ENCODE measurements at places on chromosomes 2 and 18. TPM values are rescaled to one million over a fixed set of nuclear protein-coding genes. Genes with fewer than 3 reads are reported as not detected.

- no peak overlapping the region for H3K27ac ChIP-seq
- H3K27me3 ChIP-seq, result no peaks in the 10 kb centered on the region
- H3K36me3 ChIP-seq, result no peaks in the 10 kb centered on the region
- no peaks in the 10 kb centered on the region for H3K4me1 ChIP-seq
- DNase-seq, result no peak
Observed at GRCh38 chr18:55289775-55290174, 298.2 kb downstream of the TCF4 start.

- DNase-seq, result no peak
- H3K36me3 ChIP-seq, result no peaks in the 10 kb centered on the region
- H3K27ac ChIP-seq, result no peak overlapping the region
- H3K4me3 ChIP-seq, result peak overlapping the region; percentile 41
- peaks cover 40% of the 10 kb centered on the region for H3K27me3 ChIP-seq
Observed at GRCh38 chr2:109032229-109032820, 43.3 kb upstream of the EDAR start.

Gene CGREF1
- 3.4 TPM for total RNA-seq

DNA sequence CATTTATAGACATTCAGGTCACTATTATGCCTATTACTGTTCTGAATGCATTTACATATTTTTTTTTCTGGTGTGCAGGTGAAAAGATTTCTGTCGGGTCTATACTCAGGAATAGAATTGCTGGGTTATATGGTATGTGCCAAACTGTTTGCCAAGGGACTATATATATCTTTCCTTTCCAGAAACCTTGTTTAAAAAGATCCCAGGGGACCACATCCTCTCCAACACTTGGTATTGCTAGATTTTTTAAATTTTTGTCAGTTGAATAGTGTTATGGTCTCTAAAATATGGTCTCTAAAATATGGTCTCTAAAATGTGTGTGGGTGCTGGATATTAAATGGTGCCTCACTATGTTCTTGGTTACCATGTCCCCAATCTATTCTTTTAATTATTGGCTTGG is 131.3 kb downstream of the INSIG2 start:
- peaks cover 3% of the 10 kb centered on the region for H3K4me1 ChIP-seq
- peaks cover 16% of the 10 kb centered on the region for H3K27me3 ChIP-seq
- no peak for DNase-seq
- no peak overlapping the region for H3K4me3 ChIP-seq
- no peaks in the 10 kb centered on the region for H3K36me3 ChIP-seq
- no peak overlapping the region for H3K27ac ChIP-seq

GRCh38 chr2:78707776-78708386 is 317.6 kb upstream of the REG3G start:
- H3K4me1 ChIP-seq, result no peaks in the 10 kb centered on the region
- no peaks in the 10 kb centered on the region for H3K27me3 ChIP-seq
- no peak for DNase-seq
- H3K4me3 ChIP-seq, result no peak overlapping the region
- H3K36me3 ChIP-seq, result no peaks in the 10 kb centered on the region

Gene CAPN14
- 0.08 TPM for total RNA-seq

- no peaks in the 10 kb centered on the region for H3K27me3 ChIP-seq
- no peaks in the 10 kb centered on the region for H3K4me1 ChIP-seq
- no peaks in the 10 kb centered on the region for H3K36me3 ChIP-seq
- H3K27ac ChIP-seq, result no peak overlapping the region
- no peak overlapping the region for H3K4me3 ChIP-seq
Observed at GRCh38 chr2:10526281-10527000, 78.3 kb upstream of the ODC1 start.

Gene CCDC68
- 0.92 TPM for total RNA-seq

GRCh38 chr2:216971593-216971992 is 111.7 kb upstream of the TNP1 start:
- no peak overlapping the region for H3K4me3 ChIP-seq
- H3K27ac ChIP-seq, result no peak overlapping the region
- H3K4me1 ChIP-seq, result no peaks in the 10 kb centered on the region
- no peaks in the 10 kb centered on the region for H3K36me3 ChIP-seq
- no peaks in the 10 kb centered on the region for H3K27me3 ChIP-seq

- H3K4me3 ChIP-seq, result no peak overlapping the region
- no peak overlapping the region for H3K27ac ChIP-seq
- no peaks in the 10 kb centered on the region for H3K36me3 ChIP-seq
Observed at GRCh38 chr2:238160206-238161129, 1.7 kb downstream of the ERFE start.

DNA sequence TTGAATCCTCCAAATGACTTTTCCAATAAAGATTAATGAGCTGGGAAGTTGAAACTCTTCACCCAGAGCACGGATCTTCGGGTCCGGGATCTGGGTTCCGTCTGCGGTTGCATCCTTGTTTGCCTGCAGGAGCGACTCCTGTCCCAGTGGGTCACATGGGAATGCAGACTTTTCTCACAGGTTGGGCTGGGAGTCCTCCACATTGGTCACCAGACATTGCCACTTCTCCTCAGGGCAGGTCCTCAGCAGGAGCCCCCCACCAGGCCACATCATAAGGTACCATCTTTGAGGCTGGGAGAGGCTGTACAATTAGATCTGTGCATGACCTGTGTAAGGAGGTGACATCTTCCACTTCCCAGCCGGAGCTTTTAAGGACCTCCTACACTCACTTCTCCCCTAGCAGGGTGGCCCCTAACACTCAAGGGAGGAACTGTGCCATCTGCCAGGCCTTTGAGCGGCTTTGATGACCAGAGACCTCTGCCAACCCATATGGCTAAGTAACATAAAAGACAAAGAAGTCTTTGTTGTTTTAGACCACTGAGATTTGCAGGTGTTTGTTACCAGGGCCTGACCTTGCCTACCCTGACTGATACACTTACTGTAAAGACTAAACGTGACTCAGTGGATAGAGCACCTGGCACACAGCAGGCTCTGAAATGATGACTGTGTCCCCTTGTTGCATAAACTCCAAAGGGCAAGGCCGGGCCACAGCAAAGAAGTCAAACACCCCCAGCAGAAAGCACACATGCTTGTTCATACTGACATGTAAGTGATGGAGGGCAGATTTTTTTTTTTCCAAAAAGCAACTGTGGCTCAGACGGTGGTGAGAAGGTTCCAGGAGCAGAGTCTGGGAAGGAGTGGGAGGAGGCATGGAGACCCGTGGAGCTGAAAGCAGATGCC is 7.9 kb upstream of the TEX51 start:
- no peak overlapping the region for H3K4me3 ChIP-seq
- H3K36me3 ChIP-seq, result no peaks in the 10 kb centered on the region
- no peak for DNase-seq
- peaks cover 4% of the 10 kb centered on the region for H3K4me1 ChIP-seq

DNA sequence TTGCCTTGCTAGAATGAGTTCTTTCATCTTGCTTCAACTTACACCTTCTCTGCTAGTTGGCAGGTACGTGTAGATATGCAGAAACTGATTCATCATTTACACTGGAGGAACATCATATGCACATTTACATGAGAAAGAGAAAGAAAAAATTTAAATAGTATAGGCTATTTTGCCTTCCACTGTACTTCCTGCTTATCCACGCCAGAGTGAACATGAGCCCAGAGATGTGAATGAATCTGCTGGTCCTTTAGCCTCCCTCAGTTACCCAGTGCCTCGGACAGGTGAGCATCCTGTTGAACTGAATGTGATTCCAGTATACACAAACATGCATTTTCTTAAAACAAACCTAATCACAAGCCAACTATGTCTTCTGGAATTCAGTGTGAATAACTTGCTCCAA is 83.6 kb downstream of the SESTD1 start:
- 0 out of 2 replicates have a peak, but pooled peaks cover 2% of the 10 kb centered on the region for H3K4me1 ChIP-seq
- DNase-seq, result no peak
- no peak overlapping the region for H3K4me3 ChIP-seq
- H3K27me3 ChIP-seq, result no peaks in the 10 kb centered on the region
- H3K27ac ChIP-seq, result peak overlapping the region; percentile 9

Gene AMER3
- total RNA-seq, result 0.19 TPM

DNA sequence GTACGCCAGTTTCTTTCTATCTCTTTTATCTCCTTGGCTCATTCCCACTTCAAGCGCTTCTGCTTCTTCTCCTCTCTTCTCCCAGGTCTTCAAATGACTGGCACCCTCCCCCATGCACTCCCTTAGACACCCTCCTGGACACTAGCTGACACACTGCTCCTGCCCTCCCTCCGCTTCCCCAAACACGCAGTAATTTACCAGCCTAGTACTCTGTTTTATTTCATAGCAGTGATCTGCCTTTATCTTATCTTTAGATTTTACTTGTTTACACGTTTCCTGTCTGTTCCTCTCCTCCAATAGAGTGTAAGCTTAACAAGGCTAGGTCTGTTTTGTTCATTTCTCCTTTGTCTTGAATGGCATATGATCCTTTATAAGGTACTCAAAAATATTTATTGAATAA is 93.9 kb downstream of the SCN3A start:
- H3K36me3 ChIP-seq, result no peaks in the 10 kb centered on the region
- no peaks in the 10 kb centered on the region for H3K27me3 ChIP-seq
- H3K4me3 ChIP-seq, result no peak overlapping the region
- no peaks in the 10 kb centered on the region for H3K4me1 ChIP-seq
- DNase-seq, result no peak

- H3K4me1 ChIP-seq, result no peaks in the 10 kb centered on the region
- no peak within 1 kb of the TSS for H3K27ac ChIP-seq
- no peak for DNase-seq
- no peaks in the 10 kb centered on the region for H3K27me3 ChIP-seq
Observed at GRCh38 chr2:232776435-232776834, at the start of gene KCNJ13. KCNJ13 (minus strand) TSS chr2:232776565; CDS start chr2:232771362, 5,203 bp downstream.

DNA sequence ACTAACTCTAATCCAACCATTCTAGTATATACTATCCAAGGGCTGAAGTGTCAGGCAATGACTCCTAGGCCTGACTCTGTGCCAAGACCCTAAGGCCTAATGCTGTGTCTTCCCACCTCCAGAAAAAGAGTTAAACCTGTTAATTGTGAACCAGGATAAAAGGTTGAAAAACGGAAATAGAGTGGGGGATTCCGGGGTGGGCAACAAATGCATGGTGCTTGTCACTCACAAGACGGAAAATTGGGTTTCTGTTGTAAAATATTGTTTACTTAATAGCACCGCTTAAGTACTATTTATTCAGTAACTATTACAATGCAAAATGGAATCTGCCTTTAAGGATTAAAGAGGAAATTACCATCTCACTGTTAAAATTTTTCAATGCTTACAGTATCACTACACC is 3.2 kb downstream of the STK17B start:
- H3K4me3 ChIP-seq, result no peak overlapping the region
- H3K27ac ChIP-seq, result no peak overlapping the region
- H3K4me1 ChIP-seq, result peaks cover 7% of the 10 kb centered on the region
- peaks cover 2% of the 10 kb centered on the region for H3K27me3 ChIP-seq

DNA sequence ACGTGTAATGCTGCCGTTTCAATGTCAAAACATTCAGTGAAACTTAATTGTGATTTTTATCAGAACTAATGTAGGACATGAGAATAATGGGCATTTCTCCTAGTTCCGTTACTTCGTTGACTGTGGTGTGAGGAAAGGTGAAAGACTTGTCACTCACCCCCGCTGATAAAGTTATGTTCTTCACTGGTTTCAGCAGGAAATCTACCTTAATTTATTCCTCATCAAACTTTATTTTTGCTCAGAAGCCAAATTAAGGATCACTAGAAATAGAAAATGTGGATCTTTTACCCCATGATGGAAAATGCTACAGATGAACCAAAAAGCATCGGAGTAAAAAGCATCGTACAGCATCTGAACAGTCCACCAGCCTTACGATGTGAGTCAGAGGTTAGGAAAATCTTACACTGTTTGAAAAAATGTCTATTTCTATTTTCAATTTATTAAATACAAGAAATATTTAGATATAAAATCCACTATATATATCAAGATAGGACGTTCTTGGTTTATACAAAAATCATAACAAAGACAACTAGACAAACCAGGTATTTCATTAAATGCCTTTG is 1.0 kb upstream of the ROCK1 start:
- peaks cover 4% of the 10 kb centered on the region for H3K4me1 ChIP-seq
- H3K4me3 ChIP-seq, result peak overlapping the region; percentile 64
- H3K27me3 ChIP-seq, result 0 out of 2 replicates have a peak, but pooled peaks cover 2% of the 10 kb centered on the region
- no peak overlapping the region for H3K27ac ChIP-seq
- H3K36me3 ChIP-seq, result no peaks in the 10 kb centered on the region

Gene GCKR
- 1.2 TPM for total RNA-seq

DNA sequence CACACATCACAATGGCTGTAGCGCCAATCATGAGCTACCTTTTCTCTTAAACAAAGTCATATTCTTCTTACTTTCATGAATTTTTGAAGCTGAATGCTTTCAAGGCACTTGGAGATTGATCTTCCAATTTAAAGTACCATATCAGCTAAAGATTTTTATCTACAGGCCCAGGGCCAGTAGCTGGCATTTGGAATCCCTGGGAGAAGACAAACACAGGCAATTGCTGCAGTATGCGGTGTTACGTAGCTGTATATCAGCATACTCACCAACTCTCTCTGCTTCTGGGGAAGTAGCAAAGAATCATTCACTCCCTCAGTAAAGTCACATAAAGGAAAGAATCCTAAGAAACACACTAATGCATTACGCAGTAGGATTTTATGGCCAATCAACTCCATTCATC is 202.3 kb downstream of the DLGAP1 start:
- DNase-seq, result no peak
- H3K4me3 ChIP-seq, result no peak overlapping the region
- no peak overlapping the region for H3K27ac ChIP-seq

GRCh38 chr18:33576999-33577646 is 896 bp upstream of the ASXL3 start:
- H3K27me3 ChIP-seq, result peaks cover 22% of the 10 kb centered on the region
- peak overlapping the region; percentile 76 for H3K4me3 ChIP-seq
- no peaks in the 10 kb centered on the region for H3K36me3 ChIP-seq
- H3K27ac ChIP-seq, result no peak overlapping the region

GRCh38 chr2:237060534-237061312 is 25.0 kb upstream of the COPS8 start:
- DNase-seq, result no peak
- no peaks in the 10 kb centered on the region for H3K36me3 ChIP-seq
- no peaks in the 10 kb centered on the region for H3K27me3 ChIP-seq
- H3K27ac ChIP-seq, result no peak overlapping the region
- no peak overlapping the region for H3K4me3 ChIP-seq
- H3K4me1 ChIP-seq, result no peaks in the 10 kb centered on the region

Gene FNDC4
- total RNA-seq, result 14.7 TPM

Gene KCTD1
- total RNA-seq, result 14.0 TPM

GRCh38 chr2:270861-271260 is 6.1 kb downstream of the ACP1 start:
- H3K4me3 ChIP-seq, result no peak overlapping the region
- H3K36me3 ChIP-seq, result peaks cover 31% of the 10 kb centered on the region
- H3K4me1 ChIP-seq, result no peaks in the 10 kb centered on the region
- no peak overlapping the region for H3K27ac ChIP-seq
